Left ventricle myocardium superior (tissue), 1 donor: ENCODE measurements at places on chromosomes 6 and 20. TPM values are rescaled to one million over a fixed set of nuclear protein-coding genes. Genes with fewer than 3 reads are reported as not detected.

- DNase-seq = no peak
Measured at GRCh38 chr6:110628330-110628729, 151.9 kb upstream of the SLC22A16 start.

DNA sequence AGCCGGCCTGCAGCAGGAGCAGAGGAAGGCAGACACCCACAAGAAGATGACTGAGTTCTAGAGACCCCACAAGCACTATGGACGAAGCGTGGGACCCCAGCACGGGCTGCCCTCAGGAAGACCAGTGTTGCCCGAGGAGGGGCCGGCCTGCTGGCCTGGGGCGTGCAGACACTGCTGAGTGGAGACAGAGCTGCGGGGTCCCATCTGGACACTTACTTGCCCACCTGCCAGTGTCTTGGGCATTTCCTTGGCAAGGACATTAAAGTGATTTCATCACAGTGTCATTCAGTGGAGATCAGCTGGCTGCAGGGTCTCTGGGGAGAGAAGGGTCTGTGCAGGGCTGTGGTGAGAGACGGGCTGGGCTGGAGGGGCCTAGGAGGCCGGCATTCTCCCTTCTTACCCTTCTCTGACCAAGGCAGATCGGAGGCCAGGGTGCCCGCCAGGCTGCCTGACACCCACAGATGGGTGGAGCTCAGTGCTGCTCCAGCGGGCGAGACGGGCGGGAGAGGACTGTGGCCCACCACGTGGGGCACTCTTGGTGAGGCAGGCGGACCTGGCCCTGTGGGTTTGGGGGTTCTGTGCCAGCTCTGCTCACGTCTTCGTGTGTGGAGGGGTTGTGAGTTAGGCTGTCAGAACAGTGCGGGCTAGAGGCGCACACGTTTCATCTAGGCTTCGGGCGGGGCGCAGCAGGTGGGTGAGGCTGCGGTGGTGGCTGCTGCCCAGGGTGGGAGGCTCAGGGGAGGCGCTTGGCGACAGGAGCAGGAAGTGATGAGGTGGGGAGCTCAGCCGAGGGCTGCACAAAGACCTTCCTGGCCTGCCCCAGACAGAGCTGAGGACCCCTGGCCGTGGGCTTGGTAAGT lies at the start of gene LIME1:
TSS of gene LIME1 (plus strand) at position 806 of the 860 bp plus-strand sequence. CDS start 886 bp downstream, outside the sequence.
- peak; percentile 45 for DNase-seq

Gene GSTA2
- total RNA-seq = not detected

DNA sequence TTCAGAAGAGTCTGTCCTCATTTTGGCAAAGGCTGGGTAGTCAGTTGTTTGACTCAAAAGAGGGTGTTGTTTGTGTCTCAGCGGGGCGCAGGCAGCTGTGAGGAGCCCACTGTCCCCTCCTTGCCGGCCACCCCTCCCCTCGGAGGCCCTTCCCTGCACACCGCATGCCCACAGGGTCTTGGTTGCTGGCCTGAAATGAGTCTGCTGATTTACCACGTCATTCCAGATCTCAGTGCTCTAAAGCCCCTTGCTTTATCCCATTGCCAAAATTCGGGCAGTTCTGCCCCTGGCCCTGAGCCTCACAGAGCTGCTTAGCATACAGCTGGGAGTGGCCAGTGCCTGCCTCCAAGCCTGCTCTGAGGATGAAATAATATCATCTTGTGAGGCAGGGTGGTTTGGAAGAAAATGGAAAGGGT lies 220.7 kb downstream of the UST start:
- DNase-seq = no peak

GRCh38 chr6:48037946-48038345 lies 73.1 kb downstream of the PTCHD4 start:
- DNase-seq = no peak

- DNase-seq = no peak
Measured at GRCh38 chr6:147551976-147552375, 43.5 kb downstream of the SAMD5 start.

GRCh38 chr6:16787128-16787682 lies 25.9 kb upstream of the ATXN1 start:
- DNase-seq = no peak

Gene PTCRA
- total RNA-seq = not detected

DNA sequence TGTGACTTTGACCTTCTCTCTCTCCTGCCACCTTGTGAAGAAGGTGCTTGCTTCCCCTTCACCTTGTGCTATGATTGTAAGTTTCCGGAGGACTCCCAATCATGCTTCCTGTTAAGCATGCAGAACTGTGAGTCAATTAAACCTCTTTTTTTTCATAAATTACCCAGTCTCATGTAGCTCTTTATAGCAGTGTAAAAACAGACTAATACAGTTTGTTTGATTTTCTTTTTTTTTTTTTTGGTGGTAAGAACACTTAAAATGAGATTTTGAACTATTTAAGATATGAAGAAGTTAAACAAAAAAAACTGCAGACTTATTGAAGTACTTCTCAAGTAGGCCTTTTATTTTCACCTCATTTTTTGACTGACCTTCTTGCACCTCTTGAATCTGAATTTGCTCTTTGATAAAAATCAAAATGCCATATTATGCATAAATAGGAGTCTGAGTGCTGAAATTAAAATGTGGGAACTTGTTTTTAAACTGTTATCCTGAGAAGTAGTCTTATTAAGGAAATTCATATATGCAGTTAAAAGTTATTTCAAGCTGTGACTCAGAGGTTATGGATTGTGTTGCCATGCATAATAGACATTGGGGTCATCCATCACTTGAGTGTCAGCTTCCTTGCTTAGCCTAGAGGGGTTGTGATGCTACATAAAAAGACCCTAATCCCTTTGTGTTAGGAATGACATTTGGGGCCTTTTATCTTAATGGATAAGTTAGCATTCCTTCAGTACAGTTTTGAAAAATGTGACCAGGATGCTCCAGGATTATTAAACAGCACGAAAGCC lies 447.9 kb upstream of the FKBP1C start:
- DNase-seq = no peak

- no peak for DNase-seq
Measured at GRCh38 chr6:141359953-141360352, 772.8 kb upstream of the GJE1 start.

DNA sequence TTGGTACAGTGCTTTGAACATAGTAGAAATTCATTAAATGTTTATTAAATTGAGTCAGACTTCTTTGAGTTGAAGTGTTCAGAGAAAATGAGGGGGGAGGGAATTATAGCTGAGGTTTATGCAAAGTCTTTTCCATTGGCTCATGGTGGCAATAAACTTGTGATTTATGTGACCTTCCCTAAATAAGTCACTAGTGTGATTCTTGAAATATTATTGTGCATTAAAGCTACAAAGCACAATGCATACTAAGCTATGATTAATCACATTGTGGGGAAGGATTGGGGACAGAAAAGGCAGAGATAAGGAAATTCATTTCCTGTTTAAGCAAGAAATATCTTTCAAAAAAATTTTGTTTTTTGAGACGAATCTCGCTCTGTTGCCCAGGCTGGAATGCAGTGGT lies 877.5 kb downstream of the TFAP2A start:
- DNase-seq = no peak

DNA sequence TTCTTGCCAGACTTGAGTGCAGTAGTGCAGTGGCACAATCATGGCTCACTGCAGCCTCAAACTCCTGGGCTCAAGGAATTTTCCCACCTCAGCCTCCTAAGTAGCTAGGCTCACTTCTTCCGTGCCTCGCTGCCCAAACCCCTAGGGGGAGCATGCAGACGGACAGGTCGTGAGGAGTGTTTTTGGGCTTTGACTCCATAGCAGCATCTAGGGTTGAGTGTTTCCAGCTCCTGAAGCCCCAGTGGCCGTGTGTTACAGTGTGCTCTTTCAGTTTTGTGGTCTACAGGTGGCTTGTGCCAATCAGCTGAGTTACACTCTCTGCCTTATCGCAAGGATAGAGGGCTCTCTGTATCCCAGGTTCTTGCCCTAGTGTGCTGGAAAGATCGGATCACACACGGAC lies 33.4 kb downstream of the NCOA3 start:
- DNase-seq = no peak

DNA sequence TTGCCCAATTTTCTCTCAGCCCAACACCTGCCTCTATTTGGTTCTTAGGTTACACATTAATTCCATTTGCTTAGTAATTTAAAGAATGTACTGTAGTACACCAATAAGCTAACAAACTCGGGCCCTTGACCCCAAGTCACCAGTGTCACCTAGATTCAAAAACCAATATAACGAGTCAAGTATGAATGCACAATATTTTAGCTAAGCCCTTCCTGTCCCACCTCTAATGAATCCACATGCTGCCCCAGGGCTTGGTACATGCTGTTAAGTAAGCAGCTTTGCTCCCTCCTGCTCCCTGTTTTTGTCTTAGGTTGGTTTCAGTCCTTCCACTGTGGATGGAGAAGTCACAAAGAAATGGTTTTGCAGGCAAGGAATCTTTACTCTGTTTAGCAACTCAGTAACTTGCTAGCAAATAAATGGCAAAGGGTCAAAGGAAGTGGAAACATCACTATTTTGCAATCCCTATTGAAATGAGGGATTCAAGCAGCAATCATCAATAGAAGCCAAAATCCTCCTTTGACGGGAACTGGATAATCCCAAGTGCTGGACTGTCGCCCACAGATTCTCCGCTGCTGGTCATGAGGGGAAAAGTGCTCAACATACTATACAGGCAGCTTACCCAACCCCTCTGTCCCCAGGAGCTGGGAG lies 5.0 kb upstream of the MPC1 start:
- no peak for DNase-seq

DNA sequence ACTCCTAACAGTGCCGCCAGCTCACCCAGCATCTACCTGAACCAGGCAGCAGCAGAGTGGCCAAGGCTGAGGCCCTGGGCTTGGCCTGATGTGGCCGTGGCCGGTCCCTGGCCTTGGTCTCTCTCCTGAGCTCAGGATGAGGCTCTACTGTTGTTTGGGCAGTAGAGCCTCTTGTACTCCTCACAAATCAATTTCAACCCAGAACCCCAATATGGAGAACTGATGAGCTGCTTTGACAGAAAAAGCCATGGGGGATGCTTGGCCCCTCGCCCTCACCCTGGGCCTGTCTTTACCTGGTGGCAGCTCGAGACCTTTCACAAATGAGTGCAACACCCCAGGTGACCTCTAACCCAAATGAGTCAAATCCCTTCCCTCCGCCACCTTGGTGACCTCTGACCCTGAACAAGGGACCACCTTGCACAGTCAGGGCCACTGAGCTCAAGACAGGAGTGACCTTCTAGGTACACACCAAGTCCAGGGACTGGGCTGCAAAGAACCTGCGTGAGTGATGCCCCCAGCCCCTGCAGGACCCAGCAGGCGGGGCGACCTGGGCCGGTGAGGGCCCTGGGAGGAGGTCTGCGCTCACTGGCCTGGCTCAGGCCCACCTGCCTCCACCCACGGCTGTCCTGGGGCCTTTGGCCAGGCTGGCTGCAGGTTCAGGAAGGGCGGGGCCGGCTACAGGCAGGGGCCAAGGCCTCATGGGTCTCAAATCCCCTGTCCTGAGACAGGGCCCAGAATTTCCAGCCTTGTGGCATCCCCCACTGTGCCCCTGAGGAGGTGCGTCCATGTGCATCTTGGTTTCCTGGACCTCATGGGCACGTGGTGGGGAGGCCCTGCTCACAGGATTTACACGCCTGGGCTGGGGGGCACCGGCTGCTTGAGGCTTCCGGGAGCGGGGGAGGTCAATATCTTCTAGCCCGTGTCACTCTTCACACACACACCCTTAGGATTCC lies 30.2 kb downstream of the PSMG4 start:
- DNase-seq = no peak

GRCh38 chr6:27562027-27562410 lies 89.1 kb upstream of the ZNF184 start:
- DNase-seq = no peak

Gene FAM217A
- total RNA-seq = not detected

DNA sequence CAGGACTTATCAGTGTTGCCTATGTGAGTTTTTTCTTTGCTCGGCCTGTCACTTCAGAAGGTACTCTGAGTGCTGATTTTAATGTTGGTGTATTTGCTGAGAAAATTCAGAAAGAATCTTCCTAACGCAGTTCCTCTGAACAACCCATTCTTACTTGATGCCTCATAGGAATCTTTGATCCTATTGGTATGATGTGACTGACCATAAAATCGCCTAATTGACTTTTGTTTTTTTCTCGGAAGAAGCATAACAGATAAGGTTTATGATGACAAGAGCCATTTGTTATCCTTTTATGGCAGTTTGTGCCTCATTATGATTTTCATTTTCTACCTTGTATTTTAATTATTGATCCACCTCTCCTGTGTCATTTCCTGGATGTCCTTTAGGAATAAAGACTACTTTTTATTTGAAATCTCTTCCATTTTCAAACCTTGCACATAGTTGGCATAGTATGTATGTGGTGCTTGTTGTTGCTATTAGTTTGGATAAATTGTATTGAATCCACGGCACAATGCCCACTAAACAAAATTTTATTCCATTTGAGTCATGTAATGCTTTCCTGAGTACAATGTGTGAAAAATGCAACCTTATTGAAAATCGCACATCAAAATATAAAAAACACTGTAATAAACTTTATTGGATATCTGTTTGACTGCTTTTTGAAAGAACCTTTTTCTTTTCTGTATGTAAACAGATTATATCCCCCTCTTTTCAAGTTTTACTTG lies 37.3 kb downstream of the LRRC1 start:
- DNase-seq = no peak

GRCh38 chr20:2993250-2993649 lies 50.2 kb upstream of the GNRH2 start:
- DNase-seq = no peak

Gene TJAP1
- 23.2 TPM for total RNA-seq

Gene KDM1B
- total RNA-seq = 13.3 TPM

DNA sequence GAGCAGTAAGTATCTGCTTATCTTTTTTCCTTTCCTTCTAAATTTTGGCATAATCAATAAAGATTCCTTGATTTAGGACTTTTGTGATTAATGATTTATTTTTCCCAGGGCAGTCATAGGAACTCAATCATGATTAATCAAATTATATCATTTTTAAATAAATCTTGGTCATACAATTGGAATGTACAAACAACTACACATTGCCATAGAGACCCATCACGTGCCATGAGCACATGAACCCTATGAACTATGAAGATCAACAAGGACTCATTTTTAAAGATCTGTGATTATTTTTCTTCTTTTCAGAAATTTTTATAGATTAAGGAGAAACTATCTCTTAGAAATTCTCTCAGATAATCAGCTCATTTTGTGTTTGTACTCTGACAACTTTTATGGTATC lies 622.4 kb downstream of the BCKDHB start:
- no peak for DNase-seq

GRCh38 chr20:8523684-8524083 lies 391.6 kb downstream of the PLCB1 start:
- DNase-seq = no peak

- no peak for DNase-seq
Measured at GRCh38 chr20:41649489-41649888, 31.3 kb upstream of the CHD6 start.

Gene DDX43
- 0.52 TPM for total RNA-seq

- DNase-seq = no peak
Measured at GRCh38 chr6:137175868-137176245, 2.4 kb upstream of the IL22RA2 start.

GRCh38 chr6:55868771-55869479 lies 6.5 kb downstream of the BMP5 start:
- no peak for DNase-seq

GRCh38 chr20:15047042-15047441 lies 709.6 kb upstream of the FLRT3 start:
- DNase-seq = no peak

GRCh38 chr6:63883597-63883996 lies 248.0 kb downstream of the PHF3 start:
- DNase-seq = no peak

- no peak for DNase-seq
Measured at GRCh38 chr6:95553880-95554279, 23.5 kb upstream of the MANEA start.

Gene MCHR2
- total RNA-seq = not detected

GRCh38 chr20:42846784-42847490 lies 342.8 kb downstream of the PTPRT start:
- DNase-seq = no peak

GRCh38 chr6:30922447-30922852 lies 8.4 kb downstream of the VARS2 start:
- no peak for DNase-seq

Gene OPRM1
- total RNA-seq = not detected

Gene RIPPLY2
- total RNA-seq = not detected
